Stimulated activated CD4-positive, alpha-beta T cell treated with anti-CD3 and anti-CD28 coated beads, Interleukin-1b, Interleukin-23, amount 100 ng/mL, for 1 hour (primary cell): ENCODE measurements at places on chromosomes 6 and 20.

DNA sequence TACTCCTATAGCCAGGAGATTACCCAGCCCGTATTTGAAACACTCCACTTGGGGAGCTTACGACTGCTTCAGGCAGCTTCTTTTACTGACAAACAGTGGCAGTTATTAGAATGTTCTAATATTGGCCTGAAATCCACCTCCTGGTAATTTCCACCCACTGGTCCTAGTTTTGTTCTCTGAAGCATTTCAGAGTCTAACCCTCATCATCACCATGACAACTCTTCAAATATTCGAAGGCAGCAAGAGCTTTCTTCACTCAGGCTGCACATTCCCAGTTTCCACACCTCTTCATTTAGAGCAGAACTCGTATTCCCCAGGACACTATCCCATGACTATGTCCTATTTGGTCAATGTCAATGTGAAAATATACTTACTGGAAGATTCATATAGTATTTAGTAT lies 325.6 kb downstream of the UBE3D start:
- DNase-seq = no peak

- no peak for DNase-seq
Observed at GRCh38 chr6:124027392-124027791, 223.7 kb downstream of the NKAIN2 start.

GRCh38 chr6:34602318-34603111 lies 46.4 kb upstream of the SPDEF start:
- no peak for DNase-seq

GRCh38 chr6:138432063-138432356 lies 28.0 kb downstream of the HEBP2 start:
- DNase-seq = no peak

DNA sequence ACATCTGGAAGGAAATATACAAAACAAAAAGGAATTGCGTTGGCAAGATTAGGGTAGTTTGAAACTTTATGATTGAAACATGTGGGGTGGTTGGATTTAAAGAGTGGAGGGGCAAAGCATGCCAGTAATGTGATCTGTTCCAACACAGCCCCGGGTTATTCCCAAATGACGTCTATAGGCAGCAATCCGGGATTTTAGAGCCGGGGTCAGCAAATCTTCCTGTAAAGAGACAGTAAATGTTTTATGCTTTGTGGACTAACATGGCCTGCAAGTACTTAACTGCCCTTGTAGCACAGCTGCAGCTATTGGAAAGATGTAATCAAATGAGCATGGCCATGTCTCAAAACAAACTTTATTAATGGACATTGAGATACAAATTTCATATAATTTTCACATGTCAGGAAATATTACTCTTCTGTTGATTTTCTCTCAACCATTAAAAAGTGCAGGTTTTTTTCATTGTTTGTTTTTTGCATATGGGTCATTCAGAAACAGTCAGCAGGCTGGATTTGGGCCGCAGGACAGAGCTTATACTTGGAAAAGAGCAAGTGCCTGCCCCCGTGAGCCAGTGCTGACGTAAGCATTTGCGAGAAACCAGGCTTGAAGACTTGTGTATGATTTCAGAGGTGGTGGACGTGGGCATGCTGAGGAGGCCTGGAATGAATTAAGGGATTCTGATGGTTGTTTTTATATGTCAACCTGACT lies 136.5 kb downstream of the DOK5 start:
- DNase-seq = no peak

DNA sequence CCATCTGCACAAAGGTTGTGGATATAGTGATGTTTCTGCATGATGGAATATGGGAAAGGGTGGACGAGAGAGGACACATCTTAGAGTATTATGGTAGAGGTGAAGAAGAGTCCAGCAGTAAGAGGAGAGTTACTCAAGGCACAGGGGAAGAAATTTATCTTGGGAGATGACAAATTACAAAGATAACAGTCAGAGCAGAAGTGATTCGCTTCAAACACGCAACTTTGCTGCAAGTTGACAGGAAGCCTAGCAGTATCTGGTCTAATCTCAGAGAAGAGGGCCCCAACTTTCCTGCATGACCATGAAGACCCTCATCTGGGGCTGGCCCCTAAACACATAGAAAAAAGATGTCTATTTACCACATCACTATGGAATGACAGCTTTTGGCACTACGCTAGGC lies 1.2 kb upstream of the CALHM6 start:
- DNase-seq = no peak

DNA sequence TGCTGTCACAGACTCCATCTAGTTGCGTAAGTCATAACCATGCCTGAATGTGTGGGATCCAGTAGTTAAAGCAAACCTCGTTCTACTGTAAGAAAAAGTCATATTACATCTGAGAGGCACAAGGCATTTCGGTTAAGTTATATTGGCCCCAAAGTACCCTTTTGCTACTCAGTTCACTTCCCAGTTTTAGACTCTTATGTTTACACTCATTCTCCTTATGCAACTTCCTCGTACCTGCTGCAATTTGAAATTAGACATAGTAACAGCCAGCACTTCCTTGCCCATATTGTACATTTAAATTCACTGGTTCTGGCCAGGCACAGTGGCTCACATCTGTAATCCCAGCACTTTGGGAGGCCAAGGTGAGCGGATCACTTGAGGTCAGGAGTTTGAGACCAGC lies 37.0 kb downstream of the PEX7 start:
- DNase-seq = no peak

- no peak for DNase-seq
Observed at GRCh38 chr6:14488180-14488579, 370.6 kb downstream of the CD83 start.

GRCh38 chr20:16864069-16864468 lies 115.9 kb downstream of the OTOR start:
- DNase-seq = no peak

- no peak for DNase-seq
Observed at GRCh38 chr20:41135888-41136679, 1.3 kb upstream of the PLCG1 start.

- no peak for DNase-seq
Observed at GRCh38 chr6:2274981-2275891, 29.8 kb upstream of the GMDS start.

DNA sequence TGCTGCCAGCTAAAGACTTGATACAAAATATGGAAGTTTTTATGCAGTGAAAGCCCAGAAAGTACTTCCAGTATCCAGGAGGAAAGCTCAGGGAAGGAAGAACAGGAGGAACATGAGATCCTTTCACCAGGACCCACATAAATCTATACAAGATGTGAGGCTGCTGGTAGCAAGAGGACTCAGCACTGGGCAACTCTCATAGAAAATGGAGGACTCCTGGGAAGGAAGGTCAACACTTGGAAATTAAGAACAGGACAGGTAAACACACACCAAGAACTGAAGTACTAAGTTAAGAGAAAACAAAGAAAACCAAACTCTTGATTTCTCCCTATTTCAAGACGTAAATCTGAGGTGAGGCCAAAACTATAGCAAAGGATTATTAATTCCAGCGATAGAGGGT lies 220.5 kb upstream of the HSF2 start:
- DNase-seq = no peak

DNA sequence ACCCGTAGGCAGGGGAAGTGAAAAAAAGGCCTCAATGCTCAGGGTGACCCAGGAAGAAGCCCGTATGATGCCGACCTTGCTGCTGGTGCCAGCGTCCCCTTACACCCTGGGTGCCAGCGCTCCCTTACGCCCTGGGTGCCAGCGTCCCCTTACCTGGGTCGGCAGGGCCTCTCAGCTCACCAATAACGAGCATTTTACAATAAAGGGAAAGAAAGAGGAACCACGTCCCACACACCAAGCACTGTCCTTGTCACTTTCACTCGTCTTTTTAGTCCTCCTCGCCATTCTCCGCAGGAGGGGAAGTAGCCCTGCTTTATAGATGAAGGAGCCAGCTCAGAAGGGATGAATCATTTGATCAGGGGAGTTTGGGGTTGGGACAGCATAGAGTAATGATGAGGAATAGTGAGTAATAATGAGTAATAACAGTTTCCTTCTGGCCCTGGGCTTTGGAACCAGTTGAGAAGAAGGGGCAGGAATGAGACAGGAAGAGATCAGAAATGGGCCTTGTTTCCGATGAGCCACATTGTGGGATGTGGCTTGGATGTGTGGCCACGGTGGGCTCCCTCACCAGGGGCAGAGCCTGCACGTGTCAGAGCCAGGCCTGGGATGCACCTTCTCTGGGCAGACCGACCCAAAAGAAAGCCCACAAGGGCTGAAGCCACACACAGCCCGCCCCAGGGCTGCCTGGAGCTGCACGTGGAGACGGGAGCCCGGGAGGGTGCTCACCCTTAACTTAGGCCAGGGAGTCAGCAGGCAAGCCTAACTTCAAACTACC lies 75.7 kb downstream of the SYNJ2 start:
- no peak for DNase-seq

DNA sequence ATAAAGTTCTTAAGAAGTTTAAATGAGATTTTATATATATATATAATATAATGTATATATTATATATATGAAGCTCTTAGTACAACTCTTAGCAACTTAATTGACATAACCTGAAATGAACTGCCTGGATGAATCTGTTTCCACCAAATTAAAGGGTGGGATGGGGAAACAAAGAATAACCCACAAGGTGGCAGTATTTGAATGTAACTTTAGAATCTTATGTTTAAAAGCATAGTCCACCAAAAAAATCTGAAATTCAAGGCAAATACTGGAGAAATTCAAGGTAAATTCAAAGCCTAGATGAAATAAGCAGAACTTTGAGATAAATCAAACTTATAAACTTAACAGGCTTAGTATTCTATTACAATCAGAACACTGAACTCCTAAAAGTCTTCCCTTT lies 4.4 kb upstream of the IBTK start:
- no peak for DNase-seq

- no peak for DNase-seq
Observed at GRCh38 chr6:4348462-4349112, 213.2 kb upstream of the ECI2 start.

- no peak for DNase-seq
Observed at GRCh38 chr6:47414423-47415167, 63.0 kb upstream of the CD2AP start.

- DNase-seq = no peak
Observed at GRCh38 chr6:97064578-97064977, 140.1 kb downstream of the KLHL32 start.

DNA sequence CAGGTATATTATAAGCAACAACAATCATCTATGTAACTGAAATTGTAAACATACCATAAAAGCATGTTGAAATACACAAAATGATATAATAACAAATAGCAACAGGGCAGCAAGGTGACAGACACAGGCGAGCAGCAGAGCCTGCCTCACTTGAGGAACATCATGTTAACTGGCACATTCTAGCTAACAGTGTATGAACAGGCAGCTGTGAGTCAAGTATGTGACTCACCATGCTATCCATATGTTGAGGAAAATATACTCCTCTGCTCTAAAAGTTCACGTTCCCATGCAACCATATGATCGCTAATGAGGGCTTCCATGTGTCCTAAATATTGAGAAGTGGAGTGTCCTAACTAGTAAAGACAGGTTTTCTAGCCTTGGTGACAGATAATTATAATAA lies 18.4 kb downstream of the SERAC1 start:
- DNase-seq = no peak
